Hippocampal formation (tissue), 2 donors: ENCODE measurements at places on chromosomes 11 and 22.

DNA sequence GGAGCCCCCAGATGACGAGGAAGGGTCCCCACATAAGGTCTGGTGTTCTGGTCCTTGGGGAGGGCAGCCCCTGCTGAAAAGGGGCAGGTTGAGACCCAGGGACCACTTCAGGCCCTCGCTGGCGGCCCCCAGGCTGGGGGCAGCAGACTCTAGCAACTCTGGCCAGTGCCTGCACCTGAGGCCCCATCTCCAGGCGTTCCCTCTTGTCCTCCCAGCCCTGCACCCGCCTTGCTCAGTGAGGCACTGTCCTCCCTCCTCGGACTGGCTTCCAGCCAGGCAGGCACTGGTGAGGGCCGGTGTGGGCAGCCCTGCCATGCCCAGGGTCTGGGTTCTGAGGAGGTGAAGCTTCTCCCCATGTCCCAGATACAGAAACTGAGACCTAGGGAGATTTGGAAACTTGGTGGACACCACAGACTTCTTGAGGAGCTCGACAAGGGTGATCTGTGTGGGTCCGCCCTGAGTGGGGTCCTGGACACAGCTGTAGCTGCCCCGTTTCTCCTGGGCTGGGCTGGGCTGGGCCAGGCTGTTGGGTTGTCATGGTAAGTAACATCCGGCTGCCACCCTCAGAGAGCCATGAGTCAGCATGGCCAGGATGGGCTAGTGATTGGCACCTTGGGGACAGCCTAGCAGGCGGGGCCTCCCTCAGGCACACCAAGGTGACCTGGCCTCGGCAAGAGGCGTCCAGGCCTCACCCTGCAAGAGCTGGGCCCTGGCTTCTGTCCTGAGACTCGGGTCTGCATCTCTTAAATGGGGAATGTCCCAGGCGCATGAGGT, 11.1 kb upstream of the PHLDA2 start:
- DNase-seq: no peak

GRCh38 chr11:87281496-87281895, 243.8 kb downstream of the TMEM135 start:
- DNase-seq: no peak

DNA sequence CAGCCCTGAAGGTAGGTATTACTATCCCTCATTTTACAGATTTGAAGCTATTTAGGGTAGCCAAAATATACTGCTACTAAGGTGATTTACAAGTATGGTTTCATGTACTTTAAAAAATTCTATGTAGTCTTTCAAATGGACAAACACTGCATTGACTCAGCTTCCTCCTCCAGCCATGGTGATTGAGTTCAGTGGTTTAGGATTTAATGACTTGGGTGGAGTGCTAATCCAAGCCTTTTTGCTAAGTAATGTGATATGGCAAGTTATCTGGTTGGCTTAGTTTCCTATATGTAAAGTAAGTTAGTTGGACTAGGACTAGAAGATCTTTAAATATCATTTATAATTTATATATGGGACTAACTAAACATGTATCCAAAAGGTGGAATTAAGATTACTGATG, 77.9 kb downstream of the ARHGAP20 start:
- no peak for DNase-seq

DNA sequence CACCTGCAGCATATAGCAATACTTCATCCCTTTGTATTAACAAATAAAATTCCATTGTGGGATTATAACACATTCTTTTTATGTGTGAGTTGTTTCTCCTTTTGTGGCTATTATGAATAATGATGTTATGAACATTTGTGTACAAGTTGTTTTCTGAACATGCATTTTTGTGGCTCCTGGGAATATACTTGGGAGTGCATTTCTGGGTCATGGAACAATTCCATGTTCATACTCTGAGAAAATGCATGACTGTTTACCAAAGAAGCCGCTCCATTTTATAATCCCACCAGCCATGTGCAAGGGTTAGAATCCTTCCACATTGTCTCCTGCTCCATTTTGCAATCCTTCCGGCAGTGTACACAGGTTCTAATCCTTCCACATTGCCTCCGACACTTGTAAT, 713.8 kb downstream of the TBC1D22A start:
- no peak for DNase-seq

DNA sequence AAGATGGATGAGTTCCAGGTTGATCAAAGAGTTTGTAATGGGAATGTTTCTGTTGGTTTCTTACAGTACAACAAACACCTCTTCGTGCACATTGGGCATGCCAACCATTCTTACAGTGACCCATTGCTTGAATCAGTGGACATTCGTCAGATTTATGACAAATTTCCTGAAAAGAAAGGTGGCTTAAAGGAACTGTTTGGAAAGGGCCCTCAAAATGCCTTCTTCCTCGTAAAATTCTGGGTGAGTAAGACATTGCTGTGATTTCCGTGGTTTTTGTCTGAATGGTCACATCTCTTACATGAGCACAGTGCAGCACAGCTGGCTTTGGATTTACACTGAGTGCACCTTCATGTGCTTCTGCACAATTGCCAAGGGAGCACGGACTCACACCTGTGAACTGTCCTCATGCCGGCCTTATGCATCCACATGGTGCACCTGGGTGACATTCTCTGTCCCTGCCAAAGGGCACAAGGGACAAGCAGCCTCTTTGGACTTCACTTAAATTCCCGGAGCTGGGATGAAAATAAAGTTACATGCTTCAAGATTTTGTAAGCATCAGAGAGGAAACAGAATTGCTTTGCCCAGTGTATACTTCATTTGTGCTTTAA, 107.1 kb upstream of the RASSF10 start:
- no peak for DNase-seq

DNA sequence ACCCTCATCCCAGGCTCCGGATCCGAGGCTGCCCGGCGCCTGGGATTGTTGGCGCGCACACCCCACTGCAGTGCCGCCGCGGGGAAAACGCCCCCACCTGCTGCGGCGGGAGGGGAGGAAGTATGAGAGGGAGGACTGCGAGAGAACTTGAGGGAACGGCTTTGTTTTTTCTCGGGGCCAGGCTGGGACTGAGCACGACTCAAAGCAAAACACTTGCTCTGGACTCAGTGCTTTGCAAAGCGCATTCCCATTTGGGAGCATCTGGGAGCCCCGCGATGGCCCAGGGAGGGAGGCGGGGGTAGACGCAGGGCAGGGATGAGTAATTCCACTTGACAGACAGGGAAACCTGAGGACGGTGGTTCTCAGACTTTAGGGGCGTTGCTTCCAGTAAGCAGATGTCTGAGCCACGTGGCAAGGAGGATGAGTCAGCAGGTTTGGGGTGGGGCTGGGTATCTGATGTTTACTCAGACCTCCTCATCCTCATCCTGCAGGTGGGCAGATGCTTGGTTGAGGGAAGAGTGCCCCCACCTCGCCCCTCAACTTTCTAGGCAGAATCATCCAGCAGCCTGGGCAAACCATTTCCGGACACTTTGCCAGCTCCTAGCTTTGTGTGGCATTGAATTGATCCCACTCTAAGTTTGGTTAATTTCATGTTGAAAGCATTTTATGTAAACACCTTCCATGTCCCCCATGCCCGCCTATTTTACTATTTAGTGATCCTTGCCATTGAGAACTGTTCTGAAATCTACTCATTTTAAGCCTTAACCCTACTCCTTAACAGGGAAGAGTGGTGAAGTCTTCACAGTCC, 1.5 kb downstream of the MIAT start:
- no peak for DNase-seq

DNA sequence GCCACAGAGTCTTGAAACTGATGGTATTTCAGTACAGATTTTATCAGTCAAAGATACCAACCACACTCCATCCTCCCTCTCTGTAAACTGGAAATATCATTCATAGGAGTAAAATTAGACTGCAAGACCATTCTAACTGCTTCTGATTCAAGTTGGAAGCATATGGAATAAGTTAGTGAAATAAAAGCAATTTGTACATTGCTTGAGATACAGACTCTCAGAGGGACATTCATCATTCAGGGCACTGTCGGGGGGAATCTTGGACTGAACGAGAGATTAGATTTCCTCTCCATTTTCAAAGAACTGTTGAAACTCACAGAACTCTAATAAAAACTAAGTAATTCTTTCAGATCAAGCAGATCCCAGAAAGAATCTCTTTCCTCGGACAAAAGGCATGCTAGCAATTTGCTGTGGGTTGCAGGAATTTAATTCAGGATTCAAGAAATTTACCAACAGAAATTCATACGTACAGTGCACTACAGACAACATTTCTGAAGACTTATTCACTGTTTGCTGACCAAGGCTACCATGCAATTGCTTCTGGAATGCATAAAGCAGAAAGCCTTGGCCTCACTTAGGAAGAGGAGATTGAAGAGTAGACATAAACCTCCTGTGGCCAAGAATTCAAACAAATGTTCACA, 34.1 kb downstream of the PAMR1 start:
- DNase-seq: no peak

GRCh38 chr11:116874251-116874650, 36.8 kb upstream of the APOA1 start:
- DNase-seq: no peak

- DNase-seq: peak; percentile 23
Measured at GRCh38 chr11:86119077-86119476, 50.2 kb upstream of the PICALM start.

GRCh38 chr11:84501750-84502149, 1125.4 kb downstream of the DLG2 start:
- no peak for DNase-seq

DNA sequence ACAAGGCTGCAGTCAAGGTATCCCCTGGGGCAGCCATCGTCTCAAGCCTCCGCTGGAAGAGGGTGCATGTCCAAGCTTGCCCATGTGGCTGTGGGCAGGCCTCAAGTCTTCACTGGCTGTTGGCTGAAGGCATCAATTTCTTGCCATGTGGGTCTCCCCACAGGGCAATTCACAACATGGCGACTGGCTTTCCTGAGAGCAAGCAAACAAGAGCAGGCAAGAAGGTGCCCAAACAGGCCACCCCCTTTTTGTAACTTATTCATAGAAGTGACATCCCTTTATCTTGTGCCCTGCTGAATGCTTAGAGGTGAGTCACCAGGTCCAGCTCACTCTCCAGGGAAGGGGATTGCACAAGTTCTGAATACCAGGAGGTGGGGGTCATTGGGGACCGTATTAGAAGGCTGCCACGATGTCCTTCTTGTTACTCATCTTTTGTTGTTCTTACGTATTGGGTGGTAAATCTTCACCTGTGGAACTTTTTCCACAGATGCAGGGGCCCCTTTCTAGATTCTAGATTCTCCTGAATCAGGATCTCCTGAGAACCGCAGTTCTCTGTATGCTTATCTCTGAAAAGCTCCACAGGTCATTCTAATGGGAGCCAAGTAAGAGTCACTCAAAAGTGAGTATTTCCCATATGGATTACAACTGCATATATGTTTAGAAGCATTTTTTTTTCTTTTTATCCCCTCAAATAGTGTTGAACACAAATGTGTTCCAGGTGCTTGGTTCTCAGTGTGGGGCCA, 44.2 kb upstream of the MICAL2 start:
- no peak for DNase-seq

GRCh38 chr11:36600180-36600579, 2.1 kb upstream of the RAG2 start:
- no peak for DNase-seq

DNA sequence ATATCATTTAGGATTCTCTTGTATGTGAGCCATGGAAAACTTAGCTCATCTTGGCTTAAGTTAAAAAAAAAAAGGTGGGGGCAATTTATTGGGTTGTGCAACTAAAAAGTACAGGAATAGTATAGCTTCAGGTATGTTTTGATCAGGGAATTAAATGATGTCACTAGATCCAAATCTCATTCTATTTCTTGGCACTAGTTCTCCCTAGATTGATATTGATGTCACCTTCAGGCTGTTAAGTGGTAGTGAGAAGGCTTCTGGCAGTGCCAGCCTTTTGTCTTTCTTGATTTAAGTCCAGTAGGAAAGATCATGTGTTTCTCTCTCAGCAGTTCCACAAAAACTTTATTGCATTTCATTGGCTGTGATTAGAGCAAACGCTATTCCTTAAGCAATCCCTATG, 65.0 kb upstream of the ZBED5 start:
- DNase-seq: no peak

- DNase-seq: no peak
Measured at GRCh38 chr11:115607621-115608221, 103.5 kb upstream of the CADM1 start.

GRCh38 chr11:121466063-121466794, 13.5 kb upstream of the SORL1-AS1 start:
- peak; percentile 65 for DNase-seq

DNA sequence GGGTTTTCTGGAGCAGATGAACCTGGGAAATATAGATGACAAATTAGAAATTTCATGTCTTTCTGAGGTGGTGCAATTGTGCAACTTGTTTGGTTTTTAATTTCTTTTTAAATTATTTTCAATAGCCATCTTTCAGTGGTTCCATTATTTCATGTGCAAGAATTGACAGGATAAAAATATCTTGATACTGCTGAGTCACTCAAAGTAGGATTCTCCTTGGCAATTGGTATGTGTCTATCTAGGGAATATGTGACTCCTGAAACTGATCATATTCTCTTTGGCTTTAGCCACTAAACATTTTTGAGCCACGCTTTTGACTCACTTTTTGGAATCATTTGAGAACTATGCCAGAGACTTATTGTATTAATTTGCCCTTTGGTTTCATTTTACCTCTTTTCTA, 331.5 kb downstream of the KCNA4 start:
- DNase-seq: no peak

DNA sequence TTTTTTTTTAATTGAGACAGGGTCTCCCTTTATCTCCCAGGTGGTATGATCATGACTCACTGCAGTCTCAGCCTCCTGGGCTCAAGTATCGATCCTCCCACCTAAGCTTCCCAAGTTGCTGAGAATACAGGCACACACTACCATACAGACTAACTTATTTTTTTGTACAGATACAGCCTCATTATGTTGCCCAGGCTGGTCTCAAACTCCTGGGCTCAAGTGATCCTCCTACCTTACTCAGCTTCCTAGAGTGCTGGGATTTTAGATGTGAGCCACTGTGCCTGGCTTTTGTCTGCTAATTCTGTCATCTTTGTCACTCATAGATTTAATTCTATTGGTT, 43.5 kb downstream of the CBL start:
- DNase-seq: no peak

DNA sequence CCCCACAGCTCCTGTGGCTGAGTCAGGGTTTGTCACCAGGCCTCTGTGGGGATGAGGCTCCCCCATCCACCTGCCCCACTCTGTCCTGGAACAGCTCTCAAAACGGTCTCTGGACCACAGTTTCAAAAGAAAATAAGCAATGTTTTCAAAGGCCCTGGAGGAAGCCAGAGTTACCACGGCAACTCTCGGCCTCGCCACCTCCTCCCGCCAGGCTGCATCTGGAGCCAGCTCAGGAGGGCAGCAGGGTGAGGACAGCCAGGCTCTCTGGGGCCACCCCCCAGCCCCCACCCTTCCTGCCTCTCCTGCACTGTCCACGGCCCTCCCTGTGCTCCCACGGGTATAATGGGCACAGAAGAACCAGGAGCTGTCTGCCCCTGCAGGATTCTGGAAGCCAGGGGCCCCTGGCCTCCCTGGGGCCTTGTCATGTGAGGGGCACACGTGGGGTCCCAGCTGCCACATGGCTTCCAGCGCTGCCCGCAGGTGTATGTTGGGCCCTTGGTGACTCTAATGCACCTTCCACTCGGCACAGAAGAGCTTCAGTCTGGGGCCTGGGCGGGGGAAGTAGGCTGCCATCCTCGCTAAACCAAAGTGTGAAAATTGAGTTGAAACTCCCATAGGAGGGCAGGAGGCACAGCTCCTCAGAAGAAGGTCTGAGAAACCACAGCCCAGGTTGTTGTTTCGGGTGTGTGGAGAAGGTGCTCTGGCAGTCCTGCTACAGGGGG, 10.3 kb downstream of the CD81 start:
- DNase-seq: peak; percentile 39
